Brain pericyte (primary cell): ENCODE measurements at places on chromosomes 3 and 15.
A peak's percentile ranks its signal among the peaks of the same experiment; 100 is the strongest.

GRCh38 chr15:57032338-57032737 lies 113.9 kb downstream of the TCF12 start:
- no peak for DNase-seq

- no peak for DNase-seq
Measured at GRCh38 chr3:168341192-168341815, 245.6 kb upstream of the GOLIM4 start.

- no peak for DNase-seq
Measured at GRCh38 chr3:123638936-123639689, 54.3 kb upstream of the HACD2 start.

DNA sequence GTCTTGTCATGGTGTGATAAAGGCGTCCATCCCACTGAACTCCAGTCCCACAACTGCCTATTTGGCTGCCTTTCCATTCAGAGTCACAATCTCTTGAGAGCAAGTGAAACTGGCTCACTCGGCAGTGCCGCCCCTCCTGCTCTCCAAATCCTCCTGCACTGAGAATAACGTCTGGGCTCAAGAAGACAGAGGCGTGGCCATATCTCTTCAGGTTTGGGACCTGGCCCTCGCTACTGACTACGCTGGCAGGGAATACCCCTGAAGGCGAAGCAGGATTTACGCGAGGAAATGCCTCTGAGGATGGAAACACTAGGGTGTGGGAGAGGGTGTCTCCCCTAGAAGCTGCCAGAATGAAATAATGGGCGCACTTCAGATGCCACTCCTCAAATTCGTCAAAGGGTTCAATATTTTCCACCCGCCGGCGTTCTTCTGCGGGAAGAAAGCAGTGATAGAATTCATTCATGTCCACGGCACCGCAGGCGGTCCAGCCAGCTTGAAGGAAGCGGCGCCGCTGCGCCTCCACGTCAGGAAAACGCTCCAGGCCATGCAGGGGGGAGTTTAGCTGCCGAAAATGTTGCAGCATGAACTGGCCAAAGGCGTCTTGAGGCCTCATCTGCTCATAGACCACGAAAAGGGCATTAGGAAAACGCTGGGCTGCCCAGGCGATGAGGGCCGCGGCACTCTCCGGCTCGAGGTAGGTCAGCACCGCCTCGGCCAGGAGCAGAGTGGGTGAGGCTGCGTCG lies 985 bp downstream of the LCMT2 start:
- peak; percentile 30 for DNase-seq

DNA sequence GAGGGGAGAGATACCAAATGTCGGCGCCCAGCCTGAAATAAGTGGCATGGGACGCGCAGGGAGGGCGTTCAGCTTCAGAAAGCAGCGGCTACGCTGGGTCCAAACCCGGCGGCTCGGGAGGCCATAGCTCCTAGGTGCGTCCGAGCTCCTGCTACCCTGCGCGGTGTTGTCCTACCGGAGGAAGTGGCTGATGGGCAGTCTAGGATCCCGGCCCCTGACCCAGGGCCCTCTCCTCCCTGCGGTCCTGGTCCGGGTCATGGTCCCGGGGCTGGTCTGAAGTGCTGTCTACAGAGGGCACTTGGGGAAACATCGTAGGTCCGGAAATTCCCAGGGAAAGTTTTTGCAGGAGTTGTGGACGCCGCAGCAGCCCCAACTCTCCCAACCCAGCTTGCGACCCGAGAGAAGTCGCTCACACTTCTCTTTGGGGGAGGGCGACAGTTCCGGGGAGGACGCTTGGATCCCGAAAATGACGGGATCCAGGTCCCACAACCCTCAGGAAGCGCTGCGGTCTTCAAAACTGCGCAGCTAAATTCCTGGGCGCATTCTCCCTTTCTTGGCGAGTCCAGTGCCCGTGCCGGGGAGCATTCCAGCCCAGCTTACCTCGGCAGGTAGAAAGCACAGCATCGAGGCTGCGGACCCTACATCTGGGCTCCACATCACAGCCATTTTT lies 9.1 kb upstream of the FOXB1 start:
- DNase-seq, result no peak

- no peak for DNase-seq
Measured at GRCh38 chr3:125011941-125012340, 43.9 kb downstream of the HEG1 start.
